Stimulated activated CD8-positive, alpha-beta memory T cell treated with anti-CD3 and anti-CD28 coated beads, Interleukin-12 subunit alpha, Interleukin-12 subunit beta, amount 100 ng/mL, for 1 hour (primary cell): ENCODE measurements at places on chromosomes 7 and 10.

GRCh38 chr10:30529373-30529998 lies 95.5 kb downstream of the MAP3K8 start:
- DNase-seq = peak; percentile 64

- no peak for DNase-seq
Measured at GRCh38 chr7:2066251-2066919, 166.4 kb downstream of the MAD1L1 start.

GRCh38 chr7:45219130-45219529 lies 61.5 kb downstream of the RAMP3 start:
- no peak for DNase-seq

- DNase-seq = no peak
Measured at GRCh38 chr7:79652619-79653018, 199.2 kb upstream of the MAGI2 start.
